ENCODE measurements at places on chromosomes 5 and 9. TPM values are rescaled to one million over a fixed set of nuclear protein-coding genes. Genes with fewer than 3 reads are reported as not detected.

The ZNF618 gene
- 13.8 TPM for total RNA-seq

The BRINP1 gene
- total RNA-seq, result 47.2 TPM

DNA sequence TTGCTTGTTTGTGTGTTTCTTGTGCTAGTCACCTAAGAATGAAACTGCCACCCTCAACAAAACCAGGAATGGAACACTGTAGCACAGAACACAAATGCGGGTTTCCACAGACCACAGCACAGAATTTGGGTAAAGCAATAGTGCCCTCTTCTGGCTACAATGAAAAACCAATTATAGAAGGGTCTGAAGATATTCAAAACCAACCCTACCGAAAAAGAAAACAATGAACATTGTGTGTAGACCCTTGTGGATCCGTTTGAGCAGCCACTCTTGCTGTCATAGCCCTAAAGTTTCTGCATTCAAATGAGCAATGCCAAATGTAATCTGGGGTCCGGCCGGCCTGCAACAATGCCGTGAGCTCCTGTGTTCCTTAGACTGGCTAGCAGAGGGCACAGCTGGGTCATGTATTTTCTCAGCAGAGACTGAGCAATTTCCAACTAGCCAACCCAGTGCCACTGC is 8.3 kb upstream of the ENC1 start:
- DNase-seq, result no peak

GRCh38 chr9:121240472-121241135 is 27.4 kb upstream of the GSN start:
- DNase-seq, result no peak

- no peak for DNase-seq
Measured at GRCh38 chr5:108793207-108793606, 45.5 kb downstream of the FER start.

DNA sequence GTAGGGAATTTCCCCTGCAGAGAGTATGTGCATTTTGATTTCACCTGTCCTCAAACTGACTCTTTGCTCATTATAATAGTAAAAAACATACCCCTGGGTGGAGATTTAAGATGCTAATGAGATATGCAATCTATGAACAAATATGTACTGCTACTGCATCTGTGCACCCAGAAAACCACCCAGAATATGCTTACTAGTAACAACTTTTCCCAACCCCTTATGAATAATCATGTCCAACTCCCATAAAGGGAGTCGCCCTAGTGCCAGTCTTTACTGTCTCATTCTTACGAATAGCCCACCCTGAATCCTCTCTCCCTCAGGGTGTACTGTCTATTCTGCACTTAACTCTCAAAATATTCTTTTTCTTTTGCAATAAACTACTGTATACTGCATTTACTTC is 39.0 kb upstream of the ZFP37 start:
- no peak for DNase-seq

GRCh38 chr9:94867842-94868312 is 141.4 kb downstream of the AOPEP start:
- DNase-seq, result no peak

The ADAMTS6 gene
- 22.0 TPM for total RNA-seq

The KCNV2 gene
- not detected for total RNA-seq

GRCh38 chr5:129031886-129032683 is 62.5 kb upstream of the ISOC1 start:
- DNase-seq, result no peak

DNA sequence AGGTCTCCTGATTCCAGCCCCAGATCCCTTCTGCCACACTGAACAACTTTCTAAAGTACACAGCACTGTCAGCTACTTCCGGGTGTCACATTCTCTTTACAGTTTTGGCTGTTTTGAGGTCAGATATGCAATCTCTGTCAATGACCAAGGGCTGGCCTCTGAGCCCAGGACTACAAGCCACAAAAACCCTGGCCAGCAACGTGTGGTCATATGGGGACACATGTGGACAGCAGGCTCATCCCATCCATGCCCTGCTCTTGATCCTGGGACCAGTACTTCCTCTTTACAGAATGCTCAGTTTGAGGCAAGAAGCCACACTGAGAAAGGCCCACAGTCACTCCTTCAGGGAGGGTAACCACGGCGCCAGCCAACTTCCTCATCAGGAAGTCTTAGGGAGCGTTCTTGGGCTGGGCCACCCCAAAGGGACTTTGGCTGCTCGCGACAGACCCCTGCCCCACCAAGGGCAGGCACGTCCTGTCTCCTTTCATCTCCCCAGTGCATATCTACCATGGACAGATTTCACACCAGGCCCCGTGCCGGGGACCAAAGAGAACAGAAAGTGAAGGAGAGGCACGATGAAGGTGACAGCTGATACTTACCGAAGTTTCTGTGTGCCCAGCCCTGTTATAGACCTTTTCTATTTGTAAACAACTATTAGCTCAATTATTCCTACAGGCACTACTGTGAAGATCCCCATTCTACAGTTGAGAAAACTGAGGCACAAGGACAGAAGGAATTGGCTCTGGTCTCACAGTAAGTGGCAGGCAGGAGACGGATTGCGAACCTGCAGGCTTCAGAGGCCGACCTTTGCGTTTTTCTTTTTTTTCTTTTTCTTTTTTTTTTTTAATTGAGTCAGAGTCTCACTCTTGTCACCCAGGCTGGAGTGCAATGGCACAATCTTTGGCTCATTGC is 37.3 kb downstream of the STK10 start:
- no peak for DNase-seq

GRCh38 chr5:44797841-44798240 is 10.9 kb upstream of the MRPS30 start:
- DNase-seq, result no peak

The BARHL1 gene
- not detected for total RNA-seq

GRCh38 chr5:52705720-52706119 is 82.0 kb upstream of the ITGA1 start:
- DNase-seq, result no peak

- no peak for DNase-seq
Measured at GRCh38 chr5:76291305-76292077, 111.6 kb upstream of the IQGAP2 start.

DNA sequence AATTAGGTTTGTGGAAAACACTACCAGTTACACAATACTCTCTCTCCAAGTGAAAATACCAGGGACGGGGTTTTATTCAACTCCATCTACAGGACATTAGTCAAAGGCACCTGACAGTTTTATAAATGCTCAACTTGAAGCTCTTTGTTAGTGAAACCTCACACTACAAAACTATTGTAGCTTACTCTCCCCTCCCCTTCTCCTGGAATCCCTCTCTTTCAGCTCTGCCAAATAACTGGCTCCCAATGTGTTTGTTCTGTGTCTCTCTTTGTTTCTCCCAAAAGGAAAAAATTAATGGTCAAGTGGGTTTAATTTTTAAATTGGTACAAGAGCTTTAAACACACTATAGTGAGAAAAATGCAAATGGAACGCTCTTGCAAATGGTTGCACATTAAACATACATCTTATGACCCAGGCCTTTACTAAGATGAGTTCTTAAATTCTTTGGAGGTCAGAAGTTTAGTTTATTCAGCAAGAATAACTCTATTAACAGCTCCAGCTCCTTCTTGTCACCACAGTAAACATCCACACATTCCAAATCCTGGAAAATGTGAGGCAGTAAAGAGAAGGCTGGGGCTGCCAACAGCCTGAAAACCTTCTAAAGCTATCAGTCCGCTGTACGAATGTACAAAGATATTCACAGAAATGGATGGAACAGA is 48.4 kb downstream of the ZNF608 start:
- no peak for DNase-seq

DNA sequence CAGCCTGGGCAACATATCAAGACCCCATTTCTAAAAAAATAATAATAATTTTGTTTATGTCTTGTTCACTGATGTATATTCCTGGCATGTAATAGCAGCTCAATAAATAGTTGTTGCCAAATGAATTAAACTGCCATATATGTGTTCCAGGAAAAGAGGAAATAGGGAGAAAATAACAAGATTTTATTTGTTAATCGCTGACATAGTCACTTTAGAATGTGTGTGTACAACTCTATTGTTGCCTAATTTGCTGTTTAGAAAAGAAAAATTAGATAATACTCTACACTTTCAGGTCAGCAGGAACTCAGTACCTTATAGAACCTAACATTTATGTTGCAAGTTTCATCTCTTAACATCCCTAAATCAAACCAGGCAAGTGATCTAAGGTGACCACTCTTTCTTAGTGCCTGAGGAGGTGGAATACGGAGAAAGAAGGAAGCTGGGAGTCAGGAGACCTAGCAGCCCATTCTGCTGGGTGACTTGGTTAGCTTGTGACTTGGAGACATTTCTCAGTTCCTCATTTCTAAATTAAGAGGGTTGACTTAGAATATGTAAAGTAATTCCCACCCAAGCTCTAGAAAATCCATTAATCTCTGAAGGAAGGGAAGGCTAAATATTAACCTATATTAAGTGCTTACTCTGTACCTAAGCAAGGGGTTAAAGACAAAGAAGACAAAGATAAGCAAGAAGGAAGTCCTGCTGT is 110.3 kb upstream of the IQGAP2 start:
- DNase-seq, result no peak

DNA sequence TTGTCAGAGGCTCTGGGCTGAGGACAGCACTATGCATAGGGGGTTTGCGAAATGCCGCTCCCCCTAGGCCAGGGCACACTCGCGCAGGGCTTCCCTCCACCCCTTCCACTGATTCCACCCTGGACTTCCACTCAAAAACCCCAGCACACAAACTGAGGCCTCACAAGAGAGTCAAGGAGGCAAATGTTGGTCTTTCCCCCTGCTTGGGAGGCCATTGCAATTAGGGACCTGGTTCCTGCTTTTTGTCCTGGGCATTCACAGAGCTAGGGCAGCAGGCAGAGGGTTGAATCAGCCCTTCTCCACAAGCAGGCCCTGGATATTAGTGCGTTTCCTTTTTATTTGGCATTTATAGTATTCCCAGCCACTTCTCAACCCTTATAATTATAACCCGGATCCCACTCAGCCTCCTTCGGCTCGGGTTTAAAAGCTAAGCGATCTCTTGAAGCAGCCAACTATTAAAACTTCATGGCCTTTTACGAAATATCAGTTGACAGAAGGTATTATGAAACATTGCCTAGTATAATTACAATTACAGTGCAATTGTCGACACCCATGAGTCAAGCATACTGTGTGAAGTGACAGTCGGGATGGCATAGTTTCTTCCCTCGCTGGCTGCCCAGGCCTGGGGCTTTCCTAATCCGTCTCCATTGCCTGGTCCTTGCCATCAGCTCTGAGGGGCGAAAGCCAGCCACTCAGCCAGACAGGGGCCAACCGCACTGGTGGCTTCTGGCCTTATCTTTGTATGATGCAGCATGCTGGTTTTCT is 285.5 kb upstream of the MAP3K1 start:
- DNase-seq, result no peak

The OSTF1 gene
- total RNA-seq, result 36.3 TPM

DNA sequence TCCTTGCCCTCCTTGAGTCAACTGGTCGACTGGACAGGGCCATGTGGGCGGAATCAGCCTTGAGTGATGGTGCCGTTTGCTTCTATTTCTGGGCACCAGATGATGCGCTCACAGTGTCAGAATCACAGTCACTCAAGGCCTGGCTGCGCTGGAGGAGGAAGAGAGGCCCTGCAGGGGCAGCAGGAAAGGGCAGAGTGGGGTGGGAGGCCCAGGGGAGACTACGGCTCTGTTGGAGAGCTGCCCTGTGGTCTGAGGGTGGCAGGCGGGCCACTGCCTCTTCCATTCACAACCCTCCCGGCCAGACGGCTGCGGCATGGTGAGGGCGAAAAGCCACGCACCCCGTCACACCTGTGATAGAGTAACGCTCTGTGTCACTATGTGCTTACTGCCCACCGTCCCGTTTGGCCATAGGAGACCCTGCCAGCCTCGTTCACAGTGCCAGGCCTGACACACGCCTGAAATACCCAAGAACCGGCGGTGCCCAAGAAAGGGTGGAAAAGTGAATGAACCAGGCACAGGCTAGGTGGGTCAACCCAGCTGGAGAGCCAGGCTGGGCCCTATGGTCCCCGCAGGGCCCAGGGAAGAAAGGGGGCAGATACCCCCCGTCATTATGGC is 9.9 kb downstream of the PLPP7 start:
- no peak for DNase-seq

The ADGRV1 gene
- 114 TPM for total RNA-seq

GRCh38 chr9:109385499-109385898 is 64.6 kb upstream of the EPB41L4B start:
- no peak for DNase-seq

The ANGPTL2 gene
- 22.1 TPM for total RNA-seq

- DNase-seq, result no peak
Measured at GRCh38 chr5:56100439-56101176, 105.8 kb upstream of the IL6ST start.

DNA sequence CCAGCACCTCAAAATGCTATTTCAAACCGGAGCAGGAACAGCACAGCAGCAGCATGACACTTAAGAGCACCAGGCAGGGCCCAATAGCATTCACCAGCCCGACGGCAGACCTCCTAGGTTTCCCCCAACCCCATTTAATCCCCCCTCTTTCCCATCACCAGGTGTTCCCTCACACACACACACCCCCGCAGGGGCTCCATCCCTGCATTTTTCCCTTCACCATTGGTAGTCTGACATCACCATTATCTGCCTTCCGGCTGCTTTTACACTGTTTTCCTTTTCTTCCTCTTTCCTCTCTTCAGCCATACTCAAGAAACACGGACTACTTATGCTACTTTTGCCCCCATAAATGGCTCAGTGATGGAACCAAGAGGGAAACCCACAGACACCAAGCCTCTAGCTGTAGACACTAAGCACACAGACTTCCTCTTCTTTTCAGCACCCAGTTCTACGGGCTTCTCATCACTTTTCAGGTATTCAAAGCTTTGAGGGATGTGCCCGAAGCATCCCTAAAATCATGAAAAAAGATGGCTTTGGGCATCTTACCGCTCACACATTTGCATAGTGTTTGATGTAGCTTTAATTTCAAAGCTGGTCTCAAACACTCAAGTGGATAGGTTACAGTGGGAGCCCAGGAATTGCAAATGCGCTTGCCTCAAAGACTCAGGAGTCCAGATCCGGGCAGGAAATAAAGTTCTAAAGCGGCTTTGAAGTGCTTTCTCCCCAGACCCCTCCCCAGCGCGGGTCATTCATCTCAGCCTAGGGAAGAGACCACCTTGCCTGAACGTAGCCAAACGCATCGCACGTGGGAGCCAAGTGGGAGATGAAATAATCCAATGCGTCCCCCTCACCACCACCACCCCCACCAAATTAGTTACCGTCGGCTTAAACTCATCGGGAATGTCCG is 141.5 kb downstream of the TSSK1B start:
- DNase-seq, result peak; percentile 44

GRCh38 chr9:90477535-90477934 is 165.1 kb downstream of the DIRAS2 start:
- DNase-seq, result no peak

- no peak for DNase-seq
Measured at GRCh38 chr5:342501-343460, 21.3 kb downstream of the AHRR start.

The SPACA9 gene
- 3.4 TPM for total RNA-seq

DNA sequence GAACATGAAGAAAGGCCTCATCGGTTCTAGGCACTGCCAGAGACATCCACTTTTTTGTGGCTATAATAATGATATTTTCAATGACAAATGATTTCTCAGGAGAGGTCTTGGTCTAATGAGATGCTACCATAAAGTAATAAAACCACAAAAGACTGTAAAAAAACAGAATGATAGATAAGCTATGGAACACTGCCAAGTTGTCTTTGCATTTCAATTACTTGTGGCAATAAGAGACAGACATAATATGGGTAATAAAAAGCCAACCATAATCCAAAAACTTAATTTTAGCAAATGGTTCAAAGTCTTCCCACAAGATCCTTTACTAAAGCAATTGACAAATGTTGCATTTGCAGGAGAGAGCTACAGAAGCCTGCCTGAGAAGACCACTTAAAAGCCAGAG is 292.5 kb downstream of the ATPSCKMT start:
- no peak for DNase-seq
